ENCODE measurements at places on chromosomes 1 and 21.

DNA sequence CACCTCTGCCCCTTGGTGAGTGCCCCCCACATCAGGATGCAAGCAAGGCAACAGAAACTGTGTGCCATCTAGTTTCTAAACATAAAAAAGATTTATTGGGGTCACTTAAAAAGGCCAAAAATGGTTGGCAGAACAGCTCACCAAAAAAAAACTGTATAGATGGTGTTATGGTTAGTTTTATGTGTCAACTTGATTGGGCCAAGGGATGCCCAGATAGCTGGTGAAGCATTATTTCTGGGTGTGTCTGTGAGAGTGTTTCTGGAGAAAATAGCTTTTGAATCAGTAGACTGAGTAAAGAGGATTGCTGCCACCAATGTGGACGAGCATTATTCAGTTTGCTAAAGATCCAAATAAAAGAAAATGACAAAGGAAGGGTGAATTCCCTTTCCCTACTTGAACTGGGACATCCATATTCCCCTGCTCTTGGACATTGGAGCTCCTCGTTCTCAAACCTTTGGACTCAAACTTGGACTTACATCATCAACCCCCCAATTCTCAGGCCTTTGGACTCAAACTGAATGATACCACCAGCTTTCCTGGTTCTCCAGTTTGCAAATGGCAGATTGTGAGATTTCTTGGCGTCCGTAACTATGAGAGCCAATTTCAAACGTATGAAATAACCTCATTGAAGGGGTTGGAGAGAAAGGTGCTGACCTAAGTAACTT is 16.9 kb downstream of the CAPN9 start:
- no peak for DNase-seq

DNA sequence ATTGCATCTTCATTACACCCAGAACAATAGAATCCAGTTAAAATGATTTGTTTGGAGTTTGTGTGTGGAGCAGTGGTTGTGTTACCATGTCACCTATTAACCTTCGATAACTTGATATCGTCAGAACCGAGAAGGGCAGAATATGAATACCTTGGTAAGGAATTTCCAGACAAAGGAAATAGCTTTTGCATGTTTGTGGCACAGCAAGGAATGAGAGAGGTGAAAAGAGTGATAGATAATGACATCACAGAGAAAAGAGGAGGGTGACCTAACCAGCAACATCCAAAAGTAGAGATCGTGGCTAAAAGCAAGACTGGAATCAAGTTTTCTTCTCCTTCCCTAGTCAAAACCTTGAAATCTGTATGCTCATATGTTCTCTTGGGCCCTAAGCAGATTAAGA is 244.6 kb upstream of the NEGR1 start:
- no peak for DNase-seq

- no peak for DNase-seq
These were observed 20.0 kb upstream of the ZNF326 start for GRCh38 chr1:89974696-89975470.

GRCh38 chr1:22281521-22282363 is 138.8 kb upstream of the WNT4 start:
- no peak for DNase-seq

DNA sequence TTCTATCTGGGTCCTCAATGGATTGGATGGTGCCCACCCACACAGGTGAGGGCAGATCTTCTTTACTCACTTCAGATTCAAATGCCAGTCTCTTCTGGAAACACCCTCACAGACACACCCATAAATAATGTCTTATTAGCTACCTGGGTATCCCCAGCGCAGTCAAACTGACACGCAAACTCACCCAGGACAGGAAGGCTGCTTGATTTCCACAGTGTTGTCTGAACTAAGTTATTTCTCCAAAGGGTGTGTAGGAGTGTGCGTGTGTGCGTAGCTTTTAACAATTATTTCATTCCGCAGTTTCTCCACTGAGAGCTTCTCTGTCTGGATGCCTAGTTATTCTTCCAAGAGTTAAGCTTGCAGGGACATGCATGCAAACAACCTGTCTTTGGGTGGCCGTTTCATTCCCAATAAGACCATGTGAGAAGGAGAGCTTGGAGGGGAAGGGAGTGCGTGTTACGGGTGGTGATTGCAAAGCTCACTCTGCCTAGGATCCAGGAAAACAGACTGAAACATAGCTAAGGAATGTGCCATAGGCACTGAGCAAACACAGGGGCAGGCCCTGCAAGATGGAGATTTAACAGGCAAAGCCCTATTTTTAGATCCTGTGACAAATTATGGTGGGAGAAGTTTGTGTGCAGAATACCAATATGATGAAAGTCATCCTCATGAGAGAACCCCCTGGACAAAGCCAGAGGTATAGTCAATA is 269.7 kb downstream of the DYRK1A start:
- DNase-seq = no peak

- no peak for DNase-seq
These were observed 113.8 kb downstream of the SYF2 start for GRCh38 chr1:25118546-25118945.

GRCh38 chr1:109185990-109186732 is 27.6 kb upstream of the SARS1 start:
- DNase-seq = peak; percentile 67

- DNase-seq = no peak
These were observed 52.2 kb downstream of the USP25 start for GRCh38 chr21:15781986-15782385.

DNA sequence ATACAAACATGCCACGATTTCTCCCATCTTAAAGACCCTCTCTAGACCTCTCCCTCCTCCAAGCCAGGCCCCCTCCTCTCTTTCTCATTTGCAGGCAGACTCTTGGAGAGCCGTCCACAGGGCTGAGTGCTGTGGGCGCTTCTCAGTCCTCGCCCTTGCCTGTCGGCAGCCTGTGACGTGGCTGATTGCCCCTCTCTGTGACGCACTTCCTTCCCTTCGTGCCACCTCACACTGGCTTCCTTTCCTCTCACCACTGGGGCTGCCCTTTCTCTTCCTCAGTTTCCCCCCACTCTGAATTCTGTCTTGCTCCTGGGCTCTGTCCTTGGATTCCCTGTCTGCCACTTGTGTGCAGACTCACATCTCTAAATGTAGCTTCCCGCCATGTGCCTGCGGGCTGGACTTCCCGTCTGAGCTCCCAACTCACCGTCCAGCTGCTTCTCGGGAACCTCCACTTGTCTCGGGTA is 227.2 kb downstream of the CAMTA1 start:
- no peak for DNase-seq

GRCh38 chr1:109883248-109883955 is 27.2 kb upstream of the CSF1 start:
- no peak for DNase-seq

DNA sequence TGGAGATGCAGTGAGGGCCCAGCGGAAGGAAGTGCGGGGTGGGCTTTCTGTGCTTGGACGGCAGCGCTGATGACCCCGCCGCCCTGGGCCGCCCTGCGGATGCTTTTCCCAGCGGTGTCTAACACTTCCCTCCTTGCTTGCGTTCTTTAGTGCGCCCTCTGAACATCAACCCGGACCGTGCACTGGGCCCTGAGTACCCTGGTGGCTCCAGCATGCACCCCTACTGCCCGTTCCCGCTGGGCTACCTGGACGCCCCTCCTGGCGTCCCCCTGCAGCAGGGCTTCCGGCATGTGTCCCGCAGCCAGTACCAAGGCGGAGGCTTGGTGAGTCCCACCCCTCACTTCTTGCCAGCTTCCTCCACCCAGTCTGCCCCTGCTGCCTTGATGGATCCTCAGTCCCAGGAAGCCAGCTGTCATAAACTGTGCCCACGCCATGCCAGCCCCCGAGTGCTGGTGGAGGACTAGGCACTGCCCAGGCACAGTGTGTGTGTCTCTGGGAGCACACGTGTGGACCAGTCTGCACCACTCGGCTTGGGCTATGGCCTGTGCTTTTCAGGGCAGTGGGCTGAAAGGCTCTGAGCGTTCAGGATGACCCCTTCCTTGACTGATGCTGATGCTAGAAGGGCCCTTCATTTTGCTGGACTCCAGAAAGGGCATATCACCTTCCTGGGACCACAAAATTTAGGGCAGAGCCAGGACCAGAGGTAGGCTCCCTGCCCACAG is 2.3 kb downstream of the DMRTB1 start:
- DNase-seq = no peak

GRCh38 chr1:86823386-86823785 is 90.5 kb downstream of the SELENOF start:
- DNase-seq = no peak

DNA sequence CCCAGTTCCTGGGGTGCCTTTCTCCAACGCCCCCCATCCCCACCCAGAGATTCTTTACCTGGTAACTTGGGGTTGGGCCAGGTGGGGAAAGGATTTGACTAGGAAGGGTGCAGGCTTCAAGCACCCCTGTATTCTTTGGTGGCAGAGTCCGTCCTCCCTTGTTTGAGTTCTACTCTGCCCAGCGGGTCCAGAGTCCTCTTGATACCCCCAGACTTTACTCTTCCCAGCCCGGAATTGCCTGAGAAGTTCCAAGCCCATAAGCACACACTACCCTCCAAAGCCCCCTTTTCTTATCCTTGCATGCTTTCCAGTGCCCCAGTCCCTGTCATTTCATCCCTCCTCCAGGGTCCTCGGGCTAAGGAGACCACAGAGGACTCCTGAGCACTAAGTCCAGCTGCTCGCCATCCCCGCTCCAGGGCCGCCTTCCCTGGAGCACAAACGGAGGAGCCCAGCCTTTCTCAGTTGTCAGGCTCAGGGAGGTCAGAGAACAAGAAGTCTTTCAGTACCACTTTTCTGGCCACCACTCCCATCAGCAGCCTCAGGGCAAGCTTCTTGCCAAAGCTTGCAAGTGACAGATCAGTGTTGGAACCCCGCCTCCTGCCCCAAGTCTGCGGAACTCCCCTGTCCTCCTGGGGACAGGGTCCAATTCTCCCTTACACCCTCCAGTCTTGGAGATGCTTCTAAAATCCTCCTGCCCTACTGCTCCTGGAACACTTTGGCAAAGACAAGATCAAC is 12.2 kb downstream of the SLC45A3 start:
- DNase-seq = no peak

DNA sequence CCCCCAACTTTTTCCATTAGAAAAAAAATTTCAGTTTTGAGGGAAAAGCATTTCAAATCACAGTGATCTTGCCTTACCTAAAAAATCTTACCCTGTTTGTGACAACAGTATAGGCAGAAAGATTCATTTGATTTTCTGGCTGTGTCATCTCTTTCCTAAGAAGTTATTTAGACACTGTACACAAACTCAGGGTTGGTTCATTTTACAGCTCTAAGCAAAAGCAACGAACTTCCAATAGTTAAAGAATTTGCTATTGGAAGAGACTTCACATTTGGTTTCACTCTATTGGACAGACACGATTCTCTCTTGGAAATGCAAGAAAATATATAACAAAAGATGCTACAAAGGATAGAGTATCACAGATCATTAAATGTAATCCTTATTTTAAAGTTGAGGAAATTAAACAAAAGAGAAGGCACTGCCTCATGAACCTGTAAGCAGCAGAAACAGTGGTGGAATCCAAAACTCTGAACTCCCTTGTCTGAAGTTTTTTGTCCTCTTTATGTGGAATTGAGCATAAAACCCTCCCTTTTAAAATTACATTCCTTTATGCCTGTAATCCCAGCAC is 20.8 kb downstream of the EYA3 start:
- DNase-seq = no peak
